ENCODE measurements at places on chromosomes 7 and 10. TPM values are rescaled to one million over a fixed set of nuclear protein-coding genes. Genes with fewer than 3 reads are reported as not detected.
A peak's percentile ranks its signal among the peaks of the same experiment; 100 is the strongest.

DNA sequence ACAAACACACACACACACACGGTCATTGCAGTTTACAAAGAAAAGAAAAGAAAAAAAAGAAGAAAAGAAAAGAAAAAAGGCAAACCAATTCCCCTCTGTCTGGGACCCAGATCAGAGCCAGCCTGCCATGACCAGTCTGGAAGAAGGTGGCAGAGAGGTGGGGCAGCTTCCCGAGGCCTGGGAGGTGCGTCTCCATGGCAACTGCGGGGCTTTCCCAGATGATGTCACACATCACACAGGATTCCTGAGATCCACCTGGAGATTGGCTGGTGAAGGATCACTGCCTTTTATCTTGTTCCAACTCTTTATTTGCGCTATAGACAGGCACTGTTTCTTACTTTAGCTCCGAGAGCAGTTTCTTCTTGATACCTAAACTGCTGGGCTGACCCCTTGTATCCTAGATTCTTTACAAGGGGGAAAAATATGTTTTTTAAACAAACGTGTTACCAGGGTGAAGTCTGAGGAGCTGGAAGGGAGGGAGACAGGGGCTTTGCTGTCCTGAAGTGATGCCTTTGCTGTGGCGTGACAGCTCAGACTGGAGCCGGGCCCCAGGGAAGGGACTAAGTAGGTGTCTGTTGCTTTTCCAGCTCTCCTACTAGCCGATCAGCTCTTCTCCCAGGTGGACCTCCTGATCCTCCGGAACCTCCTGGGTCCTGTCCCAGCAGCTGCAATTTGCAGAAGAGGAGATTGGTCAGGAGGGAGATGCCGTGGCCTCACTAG is 298.5 kb downstream of the KLF6 start:
- H3K27ac ChIP-seq, result no peak overlapping the region
- DNase-seq, result peak; percentile 80
- no peaks in the 10 kb centered on the region for H3K27me3 ChIP-seq

Gene DNAH11
- total RNA-seq, result 3.9 TPM

Gene ACTL6B
- total RNA-seq, result not detected

Gene IFT22
- total RNA-seq, result 48.2 TPM

Gene OR6B1
- total RNA-seq, result not detected

Gene SPACDR
- not detected for total RNA-seq

GRCh38 chr7:41955451-41955850 is 252.6 kb upstream of the INHBA start:
- H3K27ac ChIP-seq, result peak overlapping the region; percentile 17
- DNase-seq, result no peak
- H3K27me3 ChIP-seq, result no peaks in the 10 kb centered on the region
- H3K4me3 ChIP-seq, result no peak overlapping the region
- no peaks in the 10 kb centered on the region for H3K36me3 ChIP-seq

DNA sequence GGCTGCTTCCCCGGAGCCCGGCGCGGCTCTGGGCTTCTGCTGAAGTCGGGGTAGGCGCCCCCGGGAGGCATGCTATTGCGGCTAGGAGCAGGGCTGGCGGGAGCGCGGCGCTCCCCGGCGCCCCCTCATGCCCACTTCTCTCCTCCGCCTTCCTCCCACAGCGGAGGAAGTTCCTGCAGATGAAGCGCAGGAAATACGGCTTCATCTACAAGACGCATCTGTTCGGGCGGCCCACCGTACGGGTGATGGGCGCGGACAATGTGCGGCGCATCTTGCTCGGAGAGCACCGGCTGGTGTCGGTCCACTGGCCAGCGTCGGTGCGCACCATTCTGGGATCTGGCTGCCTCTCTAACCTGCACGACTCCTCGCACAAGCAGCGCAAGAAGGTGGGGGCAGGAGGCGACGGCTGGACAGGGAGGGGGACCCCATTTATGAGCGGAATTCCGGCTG is 479 bp downstream of the CYP26A1 start:
- peaks cover 33% of the 10 kb centered on the region for H3K4me1 ChIP-seq
- no peak for DNase-seq
- H3K4me3 ChIP-seq, result peak overlapping the region; percentile 13
- no peaks in the 10 kb centered on the region for H3K36me3 ChIP-seq

DNA sequence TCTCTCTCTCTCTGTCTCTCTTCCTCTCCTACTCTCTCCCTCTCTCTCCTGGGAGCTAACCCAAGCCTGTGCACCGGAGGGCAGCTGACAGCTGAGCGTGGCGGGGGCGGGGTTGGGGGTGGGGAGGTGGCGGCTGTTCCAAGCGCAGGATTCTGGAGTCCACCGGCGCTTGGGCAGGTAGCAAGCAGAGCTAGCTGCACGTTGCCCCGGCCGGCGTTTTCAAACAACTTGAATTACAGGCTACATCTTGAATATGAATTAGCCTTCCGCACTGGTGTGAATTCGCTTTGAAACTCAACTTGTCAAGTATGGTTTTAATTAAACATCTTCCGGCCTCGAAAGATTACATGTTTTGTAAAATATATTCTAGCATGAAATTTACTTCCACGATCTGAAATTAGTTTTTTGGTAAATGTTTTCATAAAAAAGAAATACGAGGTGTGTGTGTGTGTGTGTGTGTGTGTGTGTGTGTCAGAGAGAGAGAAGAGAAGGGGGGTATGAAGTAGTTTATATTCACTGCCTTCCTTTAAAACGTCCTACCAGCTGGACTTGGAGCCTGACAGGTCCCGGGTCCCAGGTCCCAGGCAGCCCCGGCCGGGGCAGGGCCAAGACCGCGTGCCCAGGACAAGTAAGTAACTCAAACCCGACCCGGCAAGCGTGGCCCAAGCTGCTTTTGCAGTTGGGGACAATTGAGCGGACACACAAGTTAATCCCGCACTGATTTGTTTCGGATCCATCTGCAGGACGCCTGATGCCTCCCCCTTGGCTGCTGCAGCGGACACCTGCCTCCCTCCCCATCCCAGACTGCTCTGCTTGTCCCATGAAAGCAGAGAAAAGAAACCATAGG is 9.0 kb upstream of the DLX6 start:
- no peak overlapping the region for H3K27ac ChIP-seq
- peaks cover 43% of the 10 kb centered on the region for H3K27me3 ChIP-seq
- H3K4me1 ChIP-seq, result no peaks in the 10 kb centered on the region
- no peak overlapping the region for H3K4me3 ChIP-seq
- DNase-seq, result no peak

DNA sequence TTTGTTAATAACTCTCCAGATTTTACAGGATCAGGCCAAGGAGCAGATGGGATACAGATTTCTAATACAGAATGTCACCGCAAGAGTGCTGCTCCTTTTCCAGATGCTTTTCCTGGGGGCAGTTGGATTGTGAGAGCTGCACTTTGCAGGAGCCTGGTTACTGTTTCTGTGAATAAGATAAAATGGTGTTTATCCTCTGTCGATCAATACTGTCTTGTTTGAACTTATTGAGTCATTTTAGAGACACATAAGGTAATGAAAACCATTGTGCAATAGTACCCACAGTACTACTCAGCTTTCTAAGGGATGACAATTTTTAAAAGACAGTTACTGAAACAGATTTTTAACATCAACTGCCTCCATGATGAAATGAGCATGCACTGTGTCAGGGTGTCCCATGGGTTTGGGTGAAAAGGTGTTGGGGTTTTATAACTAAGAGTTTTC is 2.9 kb downstream of the A1CF start:
- no peak overlapping the region for H3K27ac ChIP-seq
- DNase-seq, result no peak
- no peaks in the 10 kb centered on the region for H3K36me3 ChIP-seq
- H3K4me3 ChIP-seq, result no peak overlapping the region

Gene CASD1
- 40.1 TPM for total RNA-seq

DNA sequence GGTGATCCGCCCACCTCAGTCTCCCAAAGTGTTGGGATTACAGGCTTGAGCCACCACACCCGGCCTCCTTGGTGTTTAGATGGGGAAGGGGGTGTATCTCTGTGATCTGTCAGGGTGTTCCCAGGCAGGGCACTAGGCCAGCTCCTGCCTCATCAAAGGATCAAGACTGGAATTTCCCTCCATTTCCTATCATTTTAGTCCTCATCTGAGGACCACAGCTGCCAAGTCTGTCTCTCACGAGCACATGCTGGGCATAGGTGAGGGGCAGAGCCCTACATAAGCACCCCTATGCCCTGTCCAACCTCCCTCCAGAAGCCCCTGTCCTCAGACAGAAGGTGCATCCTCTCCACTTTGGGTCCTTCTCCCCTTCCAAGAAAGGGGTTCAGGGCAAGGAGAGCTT is 19.5 kb downstream of the TRIM56 start:
- H3K36me3 ChIP-seq, result no peaks in the 10 kb centered on the region
- no peaks in the 10 kb centered on the region for H3K27me3 ChIP-seq
- no peak overlapping the region for H3K27ac ChIP-seq
- peaks cover 3% of the 10 kb centered on the region for H3K4me1 ChIP-seq

DNA sequence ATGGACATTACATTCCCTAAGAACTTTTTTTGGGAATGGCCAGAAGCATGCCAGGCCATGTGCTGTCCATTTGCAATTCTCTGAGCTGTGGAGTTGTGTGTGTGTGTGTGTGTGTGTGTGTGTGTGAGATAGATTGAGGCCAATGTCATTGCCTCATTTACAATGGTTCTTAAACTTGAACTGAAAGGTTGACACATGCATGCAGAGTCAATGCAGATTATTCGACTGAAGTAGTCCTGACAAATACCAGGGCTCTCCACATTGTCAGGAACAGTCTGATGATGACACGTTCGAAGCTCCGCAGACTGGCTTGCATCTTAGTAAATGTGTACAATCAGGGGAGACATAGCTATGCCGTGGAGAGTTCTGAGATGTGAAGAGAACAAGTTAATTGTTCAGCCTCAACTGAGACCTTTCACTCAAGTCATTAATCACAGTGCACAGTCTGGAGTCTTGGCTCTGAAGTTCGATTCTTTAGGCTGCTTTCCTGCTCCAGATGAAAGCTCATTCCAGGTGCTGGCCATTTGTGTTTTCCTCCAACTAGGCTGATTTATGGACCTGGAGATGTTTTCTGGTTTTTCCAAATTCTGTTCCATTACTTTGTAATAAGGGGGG is 921.9 kb downstream of the LRMDA start:
- H3K4me3 ChIP-seq, result no peak overlapping the region
- no peaks in the 10 kb centered on the region for H3K36me3 ChIP-seq
- DNase-seq, result no peak
- no peaks in the 10 kb centered on the region for H3K27me3 ChIP-seq
- no peak overlapping the region for H3K27ac ChIP-seq
- H3K4me1 ChIP-seq, result no peaks in the 10 kb centered on the region

DNA sequence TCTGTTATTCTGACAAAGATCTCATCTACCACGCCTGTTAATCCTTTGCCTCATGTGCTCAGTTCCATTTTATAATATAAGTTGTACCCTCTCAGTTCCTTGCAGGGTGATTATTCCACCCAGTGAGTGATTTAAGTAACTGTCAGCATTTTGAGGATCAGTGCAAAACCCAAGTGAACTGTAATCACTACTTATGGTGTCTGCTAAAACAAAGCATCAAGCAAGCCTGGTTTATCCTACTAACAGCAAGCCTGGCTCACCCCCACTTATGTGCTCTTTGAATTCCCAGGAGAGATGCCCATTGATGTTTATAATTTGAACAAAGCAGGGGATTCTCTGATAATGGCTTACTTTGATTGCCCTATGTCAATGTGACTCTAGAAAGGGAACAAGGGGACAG is 186.8 kb upstream of the LRGUK start:
- no peak overlapping the region for H3K27ac ChIP-seq
- no peaks in the 10 kb centered on the region for H3K4me1 ChIP-seq
- DNase-seq, result no peak
- H3K27me3 ChIP-seq, result no peaks in the 10 kb centered on the region
- H3K4me3 ChIP-seq, result no peak overlapping the region
- H3K36me3 ChIP-seq, result peaks cover 3% of the 10 kb centered on the region

- H3K27me3 ChIP-seq, result no peaks in the 10 kb centered on the region
- no peak overlapping the region for H3K4me3 ChIP-seq
- H3K27ac ChIP-seq, result no peak overlapping the region
- H3K36me3 ChIP-seq, result no peaks in the 10 kb centered on the region
- no peak for DNase-seq
These were observed 21.9 kb downstream of the LRRC17 start for GRCh38 chr7:102934701-102935100.

Gene PKD2L1
- total RNA-seq, result not detected

DNA sequence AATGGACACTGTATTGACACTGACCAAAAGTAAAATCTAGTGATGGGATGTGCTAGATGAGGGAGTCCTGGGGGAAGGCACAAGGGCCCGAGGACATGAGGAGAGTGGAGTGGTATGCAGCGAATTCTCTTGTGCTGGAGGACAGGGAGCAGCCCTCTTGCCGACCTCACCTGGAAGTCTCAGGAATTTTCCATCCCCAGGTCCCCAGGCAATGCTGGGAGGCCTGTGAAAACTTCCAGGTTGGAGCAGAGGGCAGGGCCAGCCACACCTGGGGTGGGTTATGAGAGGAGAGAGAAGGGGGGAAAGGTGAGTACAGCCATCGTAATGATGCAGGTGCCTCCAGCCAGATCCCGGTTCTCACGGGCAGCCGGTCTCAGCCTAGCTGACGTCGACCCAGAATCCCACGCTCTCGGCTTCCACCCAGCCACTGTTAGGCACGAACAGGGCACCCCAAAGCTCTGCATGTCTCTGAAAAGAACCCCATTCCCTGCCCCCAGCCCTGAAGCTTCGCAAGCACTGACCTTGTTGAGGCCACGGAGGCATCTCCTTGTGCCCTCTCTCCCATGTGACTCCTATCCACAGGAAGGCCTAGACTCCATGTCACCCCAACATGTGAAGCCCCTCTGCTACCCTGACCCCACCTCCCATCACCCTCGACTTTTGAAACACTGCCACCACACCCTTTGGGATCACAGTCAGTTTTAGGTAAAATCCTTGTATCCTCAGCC is 239.7 kb upstream of the MYO3A start:
- H3K4me1 ChIP-seq, result no peaks in the 10 kb centered on the region
- H3K4me3 ChIP-seq, result no peak overlapping the region
- H3K27me3 ChIP-seq, result no peaks in the 10 kb centered on the region
- no peak for DNase-seq

- H3K27ac ChIP-seq, result no peak overlapping the region
- no peak overlapping the region for H3K4me3 ChIP-seq
- DNase-seq, result no peak
- peaks cover 10% of the 10 kb centered on the region for H3K36me3 ChIP-seq
- H3K4me1 ChIP-seq, result peaks cover 12% of the 10 kb centered on the region
These were observed 86.5 kb downstream of the ARMH3 start for GRCh38 chr10:101969412-101969922.

Gene PPP1R9A
- 51.8 TPM for total RNA-seq

DNA sequence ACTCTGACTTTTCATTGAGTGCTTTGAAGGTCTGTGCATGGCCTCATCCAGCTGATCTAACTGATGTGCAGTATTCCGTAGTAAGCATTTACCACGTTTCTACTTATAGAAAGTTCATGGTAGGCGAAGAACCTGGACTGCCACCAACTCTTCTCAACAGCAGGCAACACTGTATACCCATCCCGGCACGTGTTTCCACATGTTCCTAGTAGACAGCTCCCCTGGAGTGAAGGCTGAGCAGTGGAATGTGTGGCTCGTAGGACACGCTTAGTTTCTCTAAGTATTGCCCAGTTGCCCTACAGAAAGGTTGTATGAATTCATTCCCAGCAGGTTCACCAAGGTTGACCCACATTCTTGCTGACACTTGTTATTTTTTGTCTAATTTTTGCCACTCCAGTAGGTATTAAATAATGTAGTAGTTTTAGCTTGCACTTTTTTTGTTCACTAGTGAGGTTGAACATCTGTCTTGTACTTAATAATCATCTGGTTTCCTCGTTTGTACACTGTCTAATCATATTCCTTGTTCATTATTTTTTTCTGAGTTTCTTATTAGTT is 15.2 kb downstream of the PROSER2 start:
- no peaks in the 10 kb centered on the region for H3K36me3 ChIP-seq
- H3K4me3 ChIP-seq, result no peak overlapping the region
- H3K4me1 ChIP-seq, result no peaks in the 10 kb centered on the region
- H3K27ac ChIP-seq, result no peak overlapping the region
- peak; percentile 70 for DNase-seq
